ENCODE measurements at places on chromosomes 4 and X. TPM values are rescaled to one million over a fixed set of nuclear protein-coding genes. Genes with fewer than 3 reads are reported as not detected.
A peak's percentile ranks its signal among the peaks of the same experiment; 100 is the strongest.

GRCh38 chr4:81030981-81031791 lies 678 bp downstream of the BMP3 start:
- H3K4me1 ChIP-seq: peaks cover 19% of the 10 kb centered on the region
- no peak for DNase-seq
- no peak overlapping the region for H3K27ac ChIP-seq
- no peaks in the 10 kb centered on the region for H3K36me3 ChIP-seq
- H3K27me3 ChIP-seq: peaks cover 34% of the 10 kb centered on the region

DNA sequence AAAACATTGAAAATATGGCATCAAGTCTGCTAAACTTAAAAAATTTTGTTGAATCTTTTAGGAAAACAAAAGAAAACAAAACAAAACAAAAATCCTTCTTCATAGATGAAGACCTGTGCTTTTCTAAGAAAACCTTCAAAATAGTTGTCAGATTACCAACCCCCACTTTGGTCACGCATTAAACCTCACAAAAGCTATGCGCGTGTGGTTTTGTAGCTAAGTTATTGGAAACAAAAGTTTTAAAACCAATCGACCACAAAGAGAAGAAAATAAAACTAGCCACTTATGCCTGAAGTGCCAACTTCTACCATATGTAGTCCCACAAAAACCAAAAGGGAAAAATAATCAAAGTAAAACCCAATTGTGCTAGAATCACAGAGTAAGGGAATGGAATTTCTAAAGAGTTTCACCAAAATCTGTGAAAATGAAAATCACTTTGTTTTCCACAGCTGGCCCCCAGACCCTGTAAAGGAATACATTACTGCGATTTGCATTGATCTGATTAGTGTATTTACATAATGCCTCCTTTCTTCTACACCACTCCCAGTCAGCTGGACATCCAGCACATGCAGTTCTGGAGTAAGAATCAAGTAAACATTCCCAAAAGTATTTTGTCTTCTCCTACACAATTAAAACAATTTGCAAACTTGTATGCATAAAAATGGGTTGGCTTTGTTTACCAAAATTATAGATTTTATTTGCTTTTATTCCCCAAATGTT lies 330.1 kb upstream of the DKK2 start:
- no peaks in the 10 kb centered on the region for H3K4me1 ChIP-seq
- DNase-seq: no peak
- H3K4me3 ChIP-seq: no peak overlapping the region
- H3K36me3 ChIP-seq: no peaks in the 10 kb centered on the region
- no peaks in the 10 kb centered on the region for H3K27me3 ChIP-seq

GRCh38 chr4:13322681-13323101 lies 161.4 kb downstream of the RAB28 start:
- no peak overlapping the region for H3K27ac ChIP-seq
- no peak for DNase-seq
- H3K4me1 ChIP-seq: no peaks in the 10 kb centered on the region
- H3K36me3 ChIP-seq: no peaks in the 10 kb centered on the region
- no peaks in the 10 kb centered on the region for H3K27me3 ChIP-seq
- H3K4me3 ChIP-seq: no peak overlapping the region

DNA sequence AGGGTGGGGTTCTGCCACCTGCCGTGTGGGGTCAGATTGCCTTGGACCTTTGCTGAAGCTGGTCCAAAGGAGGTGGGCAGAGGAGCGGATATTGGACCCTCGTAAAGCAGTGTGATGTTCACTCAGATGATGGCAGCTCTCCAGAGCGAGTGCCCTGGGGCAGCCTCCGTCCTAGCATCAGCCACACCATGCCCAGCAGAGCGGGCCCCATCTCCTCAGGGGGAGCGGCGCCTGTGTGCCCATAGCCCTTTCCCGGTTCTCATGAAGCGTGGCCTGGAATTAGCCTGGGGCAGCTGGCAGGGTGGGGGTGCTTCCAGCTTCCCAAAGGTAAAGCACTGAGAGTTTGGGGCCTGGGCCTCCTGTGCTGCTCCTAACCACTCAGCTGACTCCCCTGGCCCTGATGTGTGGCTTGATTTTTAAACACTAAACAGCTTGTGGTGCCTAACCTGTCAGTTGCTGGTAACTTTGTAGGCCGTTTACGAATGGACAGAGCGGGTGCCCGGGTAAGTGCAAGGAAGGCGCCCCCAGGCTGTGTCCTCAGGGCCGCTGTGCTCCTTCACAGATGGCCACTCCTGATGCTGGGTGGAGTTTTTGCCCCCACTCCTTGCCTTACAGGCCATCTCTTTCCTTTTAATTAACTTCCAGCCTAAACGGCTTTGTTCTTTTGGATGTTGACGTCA lies 36.0 kb downstream of the NOP14 start:
- H3K36me3 ChIP-seq: peaks cover 88% of the 10 kb centered on the region
- no peak overlapping the region for H3K27ac ChIP-seq
- DNase-seq: no peak
- H3K4me1 ChIP-seq: peaks cover 9% of the 10 kb centered on the region
- H3K27me3 ChIP-seq: no peaks in the 10 kb centered on the region

DNA sequence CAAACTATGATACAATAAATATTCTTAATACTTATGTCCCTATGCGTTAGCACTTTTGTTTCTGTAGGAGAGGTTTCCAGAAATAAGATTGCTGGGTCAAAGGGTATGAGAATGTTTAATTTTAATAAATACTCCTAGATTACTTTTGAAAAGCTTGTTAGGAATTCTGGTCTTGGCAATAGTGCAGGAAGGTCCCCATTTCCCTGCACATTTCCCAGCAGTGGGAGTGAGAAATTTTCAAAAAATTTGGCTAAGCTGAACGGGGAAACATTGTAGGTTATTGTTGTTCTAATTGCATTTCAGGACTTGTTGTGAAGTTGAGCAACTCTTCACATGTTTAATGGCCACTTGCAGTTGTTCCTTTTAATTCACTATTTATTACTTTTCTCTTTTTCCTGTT lies 27.1 kb downstream of the IGFBP7 start:
- H3K27me3 ChIP-seq: no peaks in the 10 kb centered on the region
- no peaks in the 10 kb centered on the region for H3K36me3 ChIP-seq

GRCh38 chr4:130510661-130511060 lies 1414.7 kb downstream of the C4orf33 start:
- H3K27ac ChIP-seq: no peak overlapping the region
- no peaks in the 10 kb centered on the region for H3K36me3 ChIP-seq
- no peak for DNase-seq
- H3K4me1 ChIP-seq: no peaks in the 10 kb centered on the region

- H3K36me3 ChIP-seq: no peaks in the 10 kb centered on the region
- H3K4me3 ChIP-seq: no peak overlapping the region
- DNase-seq: peak; percentile 46
- H3K27me3 ChIP-seq: no peaks in the 10 kb centered on the region
- peaks cover 7% of the 10 kb centered on the region for H3K4me1 ChIP-seq
- H3K27ac ChIP-seq: peak overlapping the region; percentile 50
Observed at GRCh38 chr4:141027421-141027820, 105.8 kb downstream of the RNF150 start.

DNA sequence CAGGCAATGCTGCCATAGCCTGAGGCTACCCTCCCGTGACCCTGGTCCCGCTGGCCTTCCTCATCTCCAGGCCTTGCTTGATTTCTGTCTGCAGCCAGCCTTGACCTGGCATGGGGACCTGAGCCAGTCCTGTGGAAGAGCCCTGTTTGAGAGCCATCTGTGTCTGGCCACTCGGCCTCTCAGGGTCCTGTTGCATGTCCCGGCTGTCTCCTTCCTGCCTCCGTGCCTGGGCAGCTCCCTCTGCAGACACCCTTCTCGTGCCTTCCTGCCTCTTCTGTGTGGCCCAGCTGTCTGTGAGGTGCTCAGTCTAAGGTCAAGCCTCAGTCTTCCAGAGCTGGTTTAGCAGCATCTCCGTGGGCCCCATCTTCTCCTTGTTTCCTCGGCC lies 108.4 kb downstream of the SORCS2 start:
- H3K4me3 ChIP-seq: no peak overlapping the region
- no peak for DNase-seq
- H3K36me3 ChIP-seq: no peaks in the 10 kb centered on the region

DNA sequence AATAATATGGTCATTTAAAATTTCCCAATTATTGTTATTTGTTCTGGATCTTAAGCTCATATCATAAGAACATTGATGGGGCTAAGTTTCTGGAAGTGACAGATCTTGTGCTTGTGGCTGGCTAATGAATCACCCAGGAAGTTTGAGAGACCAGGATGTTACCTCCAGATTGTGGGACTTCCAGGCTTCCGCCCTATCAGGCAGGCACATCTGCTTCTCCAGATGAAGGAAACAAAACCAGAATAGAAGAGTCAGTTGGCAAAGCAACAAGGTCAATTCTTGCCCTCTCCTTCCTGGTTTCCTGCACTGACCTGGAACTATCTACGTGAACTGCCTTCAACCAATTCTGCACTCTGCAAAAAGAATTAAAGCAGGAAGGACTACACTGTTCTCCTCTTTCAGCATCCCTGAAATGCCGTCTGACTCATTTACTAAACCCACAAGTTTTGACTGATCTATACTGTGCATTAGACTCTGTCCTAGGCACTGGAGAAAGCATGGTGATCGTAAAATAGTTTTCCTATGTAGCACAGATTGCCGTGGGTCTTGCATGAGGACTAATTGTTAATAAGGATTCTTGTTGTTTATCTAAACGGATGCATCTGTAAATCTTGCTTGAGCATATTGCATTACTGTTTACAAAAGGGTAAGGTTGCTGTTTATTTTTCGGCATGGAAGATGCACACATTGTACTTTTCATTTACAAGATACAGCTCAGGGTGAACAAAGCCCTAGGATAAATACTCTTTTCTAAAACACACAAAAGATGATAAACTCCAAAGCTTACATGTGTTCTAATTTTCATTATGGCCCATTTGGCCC lies 74.6 kb downstream of the AMELX start:
- no peaks in the 10 kb centered on the region for H3K36me3 ChIP-seq
- H3K27ac ChIP-seq: no peak overlapping the region
- no peak overlapping the region for H3K4me3 ChIP-seq
- H3K27me3 ChIP-seq: peaks cover 3% of the 10 kb centered on the region
- DNase-seq: no peak
- no peaks in the 10 kb centered on the region for H3K4me1 ChIP-seq

GRCh38 chrX:26848511-26848910 lies 614.6 kb downstream of the PPP4R3C start:
- H3K4me1 ChIP-seq: no peaks in the 10 kb centered on the region
- no peaks in the 10 kb centered on the region for H3K36me3 ChIP-seq
- H3K4me3 ChIP-seq: no peak overlapping the region
- H3K27ac ChIP-seq: no peak overlapping the region
- no peaks in the 10 kb centered on the region for H3K27me3 ChIP-seq

DNA sequence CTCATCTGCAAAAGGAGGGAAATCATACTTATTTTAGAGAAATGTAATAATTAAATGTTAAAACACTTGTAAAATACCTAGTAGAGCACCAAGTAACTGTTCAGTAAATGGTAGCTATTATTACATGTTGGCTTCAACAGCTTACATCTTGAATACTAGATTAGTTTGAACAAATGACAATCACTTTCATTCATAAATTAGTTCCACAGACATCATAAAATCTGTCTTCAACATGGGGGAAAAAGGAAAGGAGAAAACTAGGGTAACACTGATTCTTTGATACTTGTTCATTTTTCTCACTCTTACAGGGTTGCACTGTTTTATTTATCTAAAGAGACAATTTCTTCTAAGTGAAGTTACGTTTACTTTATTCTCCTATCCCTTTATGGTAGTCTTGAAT lies 51.7 kb downstream of the CHM start:
- no peak overlapping the region for H3K4me3 ChIP-seq
- no peaks in the 10 kb centered on the region for H3K36me3 ChIP-seq
- no peaks in the 10 kb centered on the region for H3K27me3 ChIP-seq
- no peaks in the 10 kb centered on the region for H3K4me1 ChIP-seq
- no peak overlapping the region for H3K27ac ChIP-seq
- no peak for DNase-seq

GRCh38 chr4:184466634-184467033 lies 7.7 kb downstream of the IRF2 start:
- H3K4me1 ChIP-seq: no peaks in the 10 kb centered on the region
- H3K27ac ChIP-seq: no peak overlapping the region
- H3K27me3 ChIP-seq: no peaks in the 10 kb centered on the region
- no peak overlapping the region for H3K4me3 ChIP-seq

- H3K36me3 ChIP-seq: no peaks in the 10 kb centered on the region
- no peak for DNase-seq
- H3K27me3 ChIP-seq: peaks cover 18% of the 10 kb centered on the region
- H3K4me3 ChIP-seq: no peak overlapping the region
Observed at GRCh38 chrX:13266641-13267345, 53.1 kb downstream of the ATXN3L start.

GRCh38 chr4:140666889-140667614 lies 89.1 kb downstream of the TBC1D9 start:
- no peaks in the 10 kb centered on the region for H3K4me1 ChIP-seq
- no peak overlapping the region for H3K4me3 ChIP-seq
- no peaks in the 10 kb centered on the region for H3K27me3 ChIP-seq
- DNase-seq: no peak

DNA sequence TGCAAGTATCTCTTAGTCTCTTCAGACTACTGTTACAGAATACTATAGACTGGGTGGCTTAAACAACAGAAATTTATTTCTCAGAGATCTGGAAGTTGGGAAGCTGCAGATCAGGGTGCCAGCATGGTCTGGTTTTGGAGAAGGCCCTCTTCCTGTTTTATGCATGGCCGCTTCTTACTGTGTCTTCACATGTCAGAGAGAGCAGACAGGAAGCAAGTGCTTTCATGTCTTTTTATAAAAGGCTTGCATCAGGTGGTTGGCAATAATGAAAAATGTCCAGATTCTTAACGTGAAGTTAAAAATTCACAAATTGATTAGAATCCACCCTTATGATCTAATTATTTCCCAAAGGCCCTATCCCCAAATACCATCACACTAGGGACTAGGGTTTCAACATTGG lies 284.9 kb downstream of the RPA4 start:
- H3K27ac ChIP-seq: no peak overlapping the region
- no peaks in the 10 kb centered on the region for H3K36me3 ChIP-seq
- peaks cover 6% of the 10 kb centered on the region for H3K27me3 ChIP-seq
- DNase-seq: no peak
- no peak overlapping the region for H3K4me3 ChIP-seq

GRCh38 chr4:139880841-139881240 lies 215.2 kb downstream of the MGST2 start:
- H3K4me1 ChIP-seq: peaks cover 5% of the 10 kb centered on the region
- H3K4me3 ChIP-seq: no peak overlapping the region
- H3K36me3 ChIP-seq: no peaks in the 10 kb centered on the region
- H3K27ac ChIP-seq: no peak overlapping the region
- no peak for DNase-seq

- no peak overlapping the region for H3K4me3 ChIP-seq
- H3K4me1 ChIP-seq: no peaks in the 10 kb centered on the region
- no peaks in the 10 kb centered on the region for H3K36me3 ChIP-seq
- DNase-seq: peak; percentile 21
- H3K27ac ChIP-seq: no peak overlapping the region
Observed at GRCh38 chr4:130850019-130850524, 1754.1 kb downstream of the C4orf33 start.

GRCh38 chrX:100915562-100915961 lies 13.2 kb downstream of the XKRX start:
- no peak overlapping the region for H3K27ac ChIP-seq
- no peak overlapping the region for H3K4me3 ChIP-seq
- no peak for DNase-seq
- no peaks in the 10 kb centered on the region for H3K36me3 ChIP-seq
- H3K27me3 ChIP-seq: peaks cover 11% of the 10 kb centered on the region
- no peaks in the 10 kb centered on the region for H3K4me1 ChIP-seq

Gene DDX53
- not detected for total RNA-seq

Gene DGAT2L6
- not detected for total RNA-seq

Gene ELK1
- 15.3 TPM for total RNA-seq

Gene REPS2
- 8.6 TPM for total RNA-seq

Gene CFAP47
- under 0.01 TPM for total RNA-seq

Gene CXCL8
- total RNA-seq: 4.0 TPM

Gene MAD2L1
- total RNA-seq: 11.9 TPM

Gene SMIM9
- not detected for total RNA-seq

Gene VCX3A
- total RNA-seq: not detected

Gene LUZP4
- total RNA-seq: not detected

Gene GC
- 0.35 TPM for total RNA-seq

Gene PAGE2
- not detected for total RNA-seq
